ENCODE measurements at places on chromosomes 4 and X. TPM values are rescaled to one million over a fixed set of nuclear protein-coding genes. Genes with fewer than 3 reads are reported as not detected.

APELA gene
- polyA plus RNA-seq = 10.3 TPM

OPHN1 gene
- polyA plus RNA-seq = 11.3 TPM

XK gene
- 1.0 TPM for polyA plus RNA-seq

PNCK gene
- 7.6 TPM for polyA plus RNA-seq

SLIT2 gene
- polyA plus RNA-seq = 52.1 TPM

DNA sequence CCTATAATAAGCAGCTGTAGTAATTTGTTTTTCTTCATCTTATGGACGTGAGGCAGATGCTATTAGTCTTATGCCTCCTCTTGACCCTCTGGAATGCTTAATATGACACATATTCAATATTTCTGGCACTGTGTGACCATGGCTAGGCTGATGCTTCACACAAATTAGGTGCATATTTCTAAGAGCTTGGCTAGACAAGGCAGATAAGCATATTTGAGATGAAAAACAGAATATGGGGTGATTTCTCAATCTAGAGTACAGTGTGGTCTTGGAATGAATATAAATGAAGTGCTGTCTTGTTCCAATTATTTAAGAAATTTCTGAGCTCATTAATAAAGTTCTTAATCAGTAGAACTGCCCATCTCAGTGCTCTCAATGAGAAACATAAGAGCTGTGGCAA lies 156.2 kb downstream of the NPNT start:
- DNase-seq = no peak

GRCh38 chr4:72186714-72187113 lies 154.9 kb downstream of the NPFFR2 start:
- no peak for DNase-seq

GRCh38 chrX:19630228-19630627 lies 114.9 kb upstream of the MAP3K15 start:
- DNase-seq = no peak

- no peak for DNase-seq
Observed at GRCh38 chrX:73239242-73239641, 24.6 kb upstream of the NAP1L2 start.

DNA sequence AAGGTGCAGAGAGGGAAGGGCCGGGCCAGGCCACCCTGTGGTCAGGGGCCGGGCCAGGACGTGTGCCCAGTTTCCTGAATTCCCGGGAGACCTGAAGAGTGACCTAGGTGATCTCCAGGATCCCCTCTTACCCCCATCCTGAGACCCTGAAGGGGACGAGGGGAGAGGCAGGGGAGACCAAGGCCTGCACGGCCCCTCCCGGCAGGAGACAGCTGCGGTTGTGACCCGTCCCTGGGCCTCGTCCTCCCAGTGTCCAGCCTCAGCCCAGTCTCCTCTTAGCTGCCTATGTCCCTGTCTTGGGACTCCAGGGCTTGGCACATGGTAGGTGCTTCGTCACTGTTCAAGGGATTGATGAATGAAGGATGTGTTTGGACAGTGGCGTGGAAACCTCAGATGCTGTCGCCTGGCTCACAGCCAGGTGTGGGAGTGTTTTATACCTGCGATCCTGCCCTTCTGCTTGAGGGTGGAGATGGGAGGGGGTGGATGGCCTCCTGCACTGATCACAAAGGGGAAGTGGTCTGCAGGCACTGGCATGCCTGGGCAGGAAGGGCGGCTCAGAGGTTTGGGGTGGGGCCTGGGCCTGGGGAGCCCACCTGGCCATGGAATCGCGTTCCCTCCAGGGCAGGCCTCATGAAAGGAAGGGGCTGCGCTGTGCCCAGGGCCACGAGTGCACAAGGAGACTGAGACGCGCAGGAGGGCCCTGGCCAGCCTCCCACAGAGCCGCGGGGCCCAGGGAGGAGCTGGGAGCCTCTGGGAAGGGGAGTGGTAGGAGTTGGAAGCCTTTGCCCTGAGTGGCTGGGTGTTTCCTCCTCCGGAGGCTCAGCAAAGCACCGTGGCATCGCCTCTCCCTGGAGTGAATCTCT lies 6.9 kb downstream of the SH3TC1 start:
- no peak for DNase-seq

- no peak for DNase-seq
Observed at GRCh38 chr4:16727218-16727617, 171.2 kb downstream of the LDB2 start.

DNA sequence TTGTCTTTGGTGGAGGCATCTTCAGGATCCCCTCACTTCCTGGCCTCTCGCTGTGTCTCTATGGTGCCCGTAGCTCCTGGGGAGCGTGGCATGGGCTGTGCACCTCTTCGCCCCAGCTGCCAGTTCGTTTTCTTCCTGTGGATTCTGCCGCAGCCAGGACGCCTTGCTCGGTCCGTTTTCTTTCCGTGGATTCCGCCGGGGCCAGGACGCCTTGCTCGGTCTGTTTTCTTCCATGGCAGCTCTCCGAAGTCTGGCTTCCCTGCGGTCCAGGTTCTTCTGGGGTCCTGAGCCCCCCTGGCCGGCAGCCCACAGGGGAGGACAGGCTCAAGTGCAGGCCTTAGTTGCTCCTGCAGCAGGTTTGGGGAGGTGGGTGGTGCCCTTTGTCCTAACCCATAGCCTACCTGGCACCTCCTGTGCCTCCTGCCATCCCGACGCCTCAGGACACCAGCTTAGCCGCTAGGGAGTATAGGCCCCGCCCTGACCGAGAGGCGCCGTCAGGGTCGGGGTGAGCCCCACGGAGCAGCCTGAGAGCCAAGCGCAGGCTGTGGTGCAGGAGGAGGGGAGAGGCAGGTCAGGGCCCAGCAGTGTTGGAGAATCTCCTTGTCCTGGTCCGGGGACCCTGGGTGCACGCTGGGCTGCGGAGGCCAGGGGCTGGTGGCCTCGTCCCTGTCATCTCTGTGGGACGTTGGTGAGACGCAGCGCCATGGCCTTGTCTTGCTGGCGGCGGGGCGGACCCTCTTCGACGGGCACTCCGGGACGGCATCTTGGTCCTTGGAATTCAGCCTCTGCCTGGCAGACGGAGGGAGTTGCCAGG lies 27.1 kb downstream of the UVSSA start:
- no peak for DNase-seq

DNA sequence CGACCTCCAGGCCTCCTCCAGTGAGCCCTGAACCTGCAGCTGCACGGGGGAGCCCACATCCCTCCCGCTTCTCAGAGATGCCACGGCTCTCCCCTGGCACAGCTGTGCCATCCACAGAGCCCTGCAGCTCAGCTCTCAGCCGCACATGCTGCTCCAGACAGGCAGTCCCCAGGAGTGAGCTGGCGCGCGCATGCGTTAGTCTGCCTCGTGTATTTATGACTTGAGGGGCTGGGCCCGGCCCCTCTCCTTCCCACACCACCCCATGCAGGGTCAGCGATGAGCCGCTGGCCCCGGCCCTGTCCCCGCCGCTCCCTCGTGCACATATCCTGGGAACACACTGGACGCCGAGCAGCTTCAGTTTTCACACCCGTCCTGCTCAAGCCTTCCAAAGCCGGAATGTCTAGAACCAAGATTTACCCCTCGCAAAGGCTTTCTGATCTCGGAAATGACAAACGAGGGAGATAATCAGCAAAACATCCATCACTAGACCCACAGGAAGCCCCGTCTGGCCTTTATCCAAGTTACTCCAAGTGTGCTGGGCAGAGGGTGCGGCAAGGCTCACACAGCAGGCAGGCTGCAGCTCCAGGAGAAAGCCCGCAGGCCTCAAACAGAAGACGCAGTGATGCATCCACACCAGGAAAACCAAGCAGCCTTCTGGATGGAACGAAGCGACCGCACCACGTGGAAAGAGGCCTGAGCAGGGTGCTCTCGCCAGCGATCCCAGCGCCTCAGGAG lies 24.3 kb downstream of the GAK start:
- no peak for DNase-seq

- DNase-seq = no peak
Observed at GRCh38 chr4:179728305-179728704, 2286.1 kb upstream of the AGA start.

DNA sequence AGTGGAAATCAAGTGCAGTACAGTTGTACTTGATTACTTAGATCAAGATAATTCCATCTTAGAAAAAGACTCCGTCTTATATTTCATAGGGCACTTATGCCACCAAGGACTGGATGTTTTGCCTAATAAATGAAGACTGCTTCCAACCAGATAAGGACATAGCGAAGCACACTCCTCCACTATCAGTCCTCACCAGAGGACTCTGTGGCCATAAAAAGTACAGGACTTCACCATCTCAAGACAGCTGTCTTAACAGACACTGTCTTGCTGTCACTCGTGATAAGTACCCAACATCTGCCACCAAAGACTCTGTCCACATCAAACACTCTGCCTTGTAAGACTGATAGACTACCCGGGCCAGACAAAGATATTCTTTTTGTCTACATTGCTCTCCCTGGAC lies 352.0 kb downstream of the TRAM1L1 start:
- DNase-seq = no peak

DNA sequence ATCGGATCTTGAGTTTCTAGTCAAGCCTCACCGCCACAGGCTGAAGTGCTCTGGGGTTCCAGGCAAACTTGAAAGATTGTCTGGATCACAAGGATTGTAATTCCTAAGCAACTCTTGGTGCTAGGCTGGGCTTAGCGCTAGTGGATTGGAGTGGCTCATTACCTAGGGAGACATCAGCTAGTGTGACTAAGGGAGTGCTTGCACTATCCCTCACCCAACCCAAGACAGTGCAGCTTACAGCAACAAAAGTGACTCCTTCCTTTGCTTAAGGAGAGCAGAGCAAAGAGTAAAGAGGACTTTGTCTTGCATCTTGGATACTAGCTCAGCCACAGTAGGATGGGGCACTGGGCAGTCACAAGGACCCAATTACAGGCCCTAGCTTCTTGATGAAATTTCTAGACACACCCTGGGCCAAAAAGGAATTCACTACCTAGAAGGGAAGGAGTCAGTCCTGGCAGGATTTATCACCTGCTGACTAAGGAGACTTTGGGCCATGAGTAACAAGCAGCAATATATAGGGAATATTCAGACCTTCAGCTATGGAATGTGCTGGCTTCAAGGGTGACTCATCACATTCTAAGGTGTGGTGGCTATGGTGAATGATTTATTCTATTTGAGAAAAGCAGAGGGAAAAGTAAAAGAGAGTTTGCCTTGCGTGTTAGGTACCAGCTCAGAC lies 1212.4 kb downstream of the PCDH18 start:
- DNase-seq = no peak

- no peak for DNase-seq
Observed at GRCh38 chrX:13695601-13696115, 6.7 kb downstream of the RAB9A start.

GRCh38 chr4:159363361-159363760 lies 260.5 kb downstream of the RAPGEF2 start:
- no peak for DNase-seq

GRCh38 chr4:105147553-105148161 lies 981 bp downstream of the TET2 start:
- DNase-seq = no peak

DNA sequence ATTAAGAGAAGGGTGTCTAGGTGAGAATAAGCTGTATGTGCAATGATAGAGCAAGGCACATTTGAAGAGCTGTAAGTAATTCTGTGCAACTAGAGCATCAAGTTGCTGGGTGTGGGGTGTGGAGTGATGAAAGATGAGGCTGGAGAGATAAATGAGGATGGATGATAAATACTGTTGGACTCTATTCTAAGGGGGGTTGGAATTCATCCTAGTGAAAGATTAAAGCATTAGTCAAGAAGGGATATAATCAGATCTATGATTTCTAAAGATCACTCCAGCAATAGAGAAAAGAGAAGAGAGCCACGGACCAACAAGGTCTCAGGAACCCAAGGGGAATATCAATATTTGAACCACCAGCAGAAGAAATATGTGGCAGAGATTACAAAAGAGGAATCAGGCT lies 415.0 kb upstream of the RPS6KA3 start:
- no peak for DNase-seq

GRCh38 chr4:148266921-148267320 lies 175.3 kb downstream of the NR3C2 start:
- no peak for DNase-seq

DNA sequence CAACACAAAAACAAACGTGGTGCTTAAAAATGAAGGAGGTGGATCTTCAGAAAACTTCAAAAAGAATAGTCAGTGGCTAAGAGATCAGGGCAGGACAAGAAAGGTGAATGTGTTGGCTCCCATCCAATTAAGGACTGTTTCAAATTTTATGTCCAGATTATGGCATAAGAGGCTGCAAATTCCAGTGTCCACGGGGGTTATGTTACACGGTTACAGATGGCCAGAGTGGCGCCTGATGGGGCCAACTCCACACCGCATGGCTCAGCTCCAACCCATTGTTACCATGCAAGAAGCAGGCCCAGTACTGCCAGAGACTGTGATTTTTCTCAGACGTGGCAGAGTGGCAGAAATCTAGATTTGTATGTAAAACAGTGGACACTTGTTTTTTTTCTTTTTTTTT lies 168.4 kb upstream of the TENM3 start:
- no peak for DNase-seq

DNA sequence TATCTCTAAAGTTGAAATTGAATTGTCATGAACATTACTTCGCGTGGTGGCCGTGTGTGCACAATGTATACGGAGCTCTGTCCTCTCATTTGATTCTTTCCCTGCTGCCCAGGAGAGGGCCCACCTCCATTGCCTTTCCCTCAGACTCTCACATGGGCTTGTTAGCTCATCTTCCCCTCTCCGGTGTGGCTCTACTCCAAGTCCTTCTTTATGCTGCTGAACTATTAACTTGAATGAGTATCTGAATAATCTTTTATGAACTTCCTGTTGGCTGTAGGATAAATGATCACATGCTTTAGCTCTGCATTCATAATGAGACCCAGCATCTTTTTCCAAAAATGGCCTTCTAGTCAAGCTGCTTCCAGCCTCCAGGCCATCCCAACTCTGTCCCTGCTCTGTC lies 68.8 kb upstream of the CLNK start:
- no peak for DNase-seq

DNA sequence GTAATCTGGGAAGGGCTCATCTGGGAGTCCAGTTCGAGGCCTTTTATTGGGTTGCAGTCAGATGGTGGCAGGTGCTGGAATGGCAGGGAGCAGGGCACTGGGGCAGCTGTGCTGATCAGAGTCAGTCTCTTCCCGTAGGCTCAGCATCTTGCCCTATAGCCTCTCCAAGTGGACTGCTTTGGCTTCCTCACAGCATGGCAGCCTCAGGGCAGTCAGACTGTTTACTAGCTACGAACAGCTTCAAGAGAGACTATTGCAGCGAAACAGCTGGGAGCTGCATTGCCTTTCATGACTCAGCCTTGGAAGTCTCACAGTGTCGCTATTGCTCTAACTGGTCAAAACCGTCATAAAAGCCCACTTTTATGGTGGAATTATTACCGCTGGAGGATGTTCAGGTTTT lies 26.8 kb upstream of the DUSP21 start:
- no peak for DNase-seq

DNA sequence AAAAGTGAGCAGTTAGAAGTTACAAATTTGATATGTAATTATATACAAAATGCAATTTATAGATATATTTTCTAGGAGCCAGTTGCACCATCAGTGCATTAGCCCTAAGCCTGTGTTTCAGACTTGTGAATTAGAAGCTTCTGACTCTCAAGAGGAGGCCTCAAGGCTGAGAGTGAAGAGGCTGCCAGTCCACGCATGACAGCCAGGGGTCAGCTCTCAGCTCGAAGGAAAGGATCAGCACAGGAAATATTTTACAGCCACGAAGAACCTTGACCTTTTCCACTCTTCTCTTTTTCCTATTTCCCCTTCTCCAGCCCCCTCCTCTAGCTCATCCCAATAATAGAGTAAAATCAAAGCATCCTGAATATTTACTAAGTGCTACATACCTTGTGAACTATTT lies 642.4 kb downstream of the TRIML1 start:
- DNase-seq = no peak
